Stimulated activated CD4-positive, alpha-beta T cell treated with anti-CD3 and anti-CD28 coated beads, TNF-alpha, amount 100 ng/mL, for 1 hour (primary cell): ENCODE measurements at places on chromosomes 2 and 18.

DNA sequence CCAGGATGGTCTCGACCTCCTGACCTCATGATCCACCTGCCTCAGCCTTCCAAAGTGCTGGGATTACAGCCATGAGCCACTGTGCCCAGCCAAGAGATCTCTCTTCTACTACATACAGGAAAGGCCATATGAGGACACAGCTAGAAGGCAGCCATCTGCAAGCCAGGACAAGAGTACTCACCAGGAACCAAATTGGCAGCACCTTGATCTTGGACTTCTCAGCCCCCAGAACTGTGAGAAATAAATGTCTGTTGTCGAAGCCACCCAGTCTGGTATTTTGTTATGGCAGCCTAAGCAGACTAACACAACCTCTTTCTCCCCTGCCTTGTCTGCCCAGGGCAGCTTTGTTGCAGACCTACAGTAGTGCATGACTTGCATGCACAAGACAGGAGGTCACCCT, 211.3 kb upstream of the HAAO start:
- DNase-seq = no peak

DNA sequence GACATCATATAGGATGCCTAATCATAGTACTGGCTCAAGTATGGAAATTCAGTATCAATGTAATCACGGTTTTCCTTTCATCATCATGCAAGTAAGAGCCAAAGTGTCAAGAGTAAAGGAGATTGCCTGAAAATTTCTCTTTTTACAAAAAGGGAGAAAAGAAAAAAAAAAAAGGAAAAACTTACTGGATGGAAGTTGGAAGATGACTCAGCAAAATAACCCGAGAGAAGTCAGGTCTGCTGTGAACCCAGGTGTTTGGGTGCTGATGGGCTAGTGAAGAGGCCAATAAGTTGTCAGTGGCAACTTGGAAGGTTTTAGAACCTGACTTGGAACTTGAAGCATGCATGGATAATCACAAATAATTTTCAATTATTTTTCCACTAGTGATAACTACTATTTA, 441.9 kb upstream of the SLC14A2 start:
- DNase-seq = no peak

DNA sequence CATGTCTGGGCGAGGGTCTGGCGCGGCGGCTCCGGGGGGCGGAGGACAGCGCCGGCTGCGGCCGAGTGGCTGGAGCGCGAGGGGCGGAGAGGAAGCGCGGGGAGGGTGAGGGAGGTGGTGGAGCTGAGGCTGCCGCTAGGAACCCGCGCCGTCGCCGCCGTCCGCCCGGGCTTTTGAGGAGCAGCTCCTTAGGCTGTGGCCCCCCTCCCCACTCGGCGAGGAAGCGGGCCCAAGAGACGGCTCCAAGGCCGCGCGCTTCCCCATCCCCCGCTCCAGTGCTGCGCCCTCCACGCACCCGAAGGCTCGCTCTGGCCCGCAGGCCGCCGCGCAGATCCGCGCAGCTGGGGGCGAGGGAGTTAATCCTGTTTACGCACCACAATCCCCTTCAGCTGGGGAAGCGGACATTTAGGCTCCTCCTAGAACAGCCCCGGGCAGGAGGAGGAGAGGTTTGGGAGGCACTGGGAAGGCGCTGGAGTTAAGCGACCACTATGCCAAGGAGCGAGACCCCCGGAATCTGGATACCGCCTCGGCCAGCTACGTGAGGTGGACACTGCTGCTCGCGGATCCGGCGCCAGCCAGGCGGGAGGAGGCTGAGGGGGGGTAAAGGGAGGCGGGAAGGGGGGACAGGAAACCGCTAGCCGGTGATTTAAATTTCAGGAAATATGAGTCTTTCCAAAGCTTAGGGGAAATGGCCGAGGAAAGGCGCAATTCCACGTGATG, at the start of gene CNRIP1:
Gene CNRIP1 (minus strand): TSS at position 552 of the 720 bp plus-strand sequence. CDS start 549 bp downstream, at position 3.
- no peak for DNase-seq

DNA sequence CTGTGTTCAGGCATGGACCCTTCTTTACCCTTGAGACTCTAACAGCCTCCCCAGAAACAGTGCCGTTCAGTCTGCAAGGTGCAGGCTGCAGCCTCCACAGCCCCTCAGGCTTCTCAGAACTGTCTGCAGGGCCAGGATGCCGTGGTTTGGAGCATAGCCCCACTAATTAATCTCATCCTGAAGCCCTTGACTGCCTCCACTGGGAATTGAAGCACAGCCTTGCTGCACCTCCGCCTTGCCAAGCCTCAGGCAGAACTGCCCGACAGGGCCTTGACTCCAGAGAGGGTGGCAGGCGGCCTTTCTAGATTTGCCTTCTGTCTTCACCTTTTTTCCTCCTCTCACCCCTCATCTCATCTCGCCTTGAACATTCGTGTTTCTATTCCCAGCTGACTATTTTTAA, 119.8 kb downstream of the NRP2 start:
- DNase-seq = no peak

GRCh38 chr2:47655563-47655880, 127.4 kb upstream of the MSH6 start:
- DNase-seq = no peak

GRCh38 chr18:2627821-2628276, 27.7 kb upstream of the SMCHD1 start:
- DNase-seq = no peak

DNA sequence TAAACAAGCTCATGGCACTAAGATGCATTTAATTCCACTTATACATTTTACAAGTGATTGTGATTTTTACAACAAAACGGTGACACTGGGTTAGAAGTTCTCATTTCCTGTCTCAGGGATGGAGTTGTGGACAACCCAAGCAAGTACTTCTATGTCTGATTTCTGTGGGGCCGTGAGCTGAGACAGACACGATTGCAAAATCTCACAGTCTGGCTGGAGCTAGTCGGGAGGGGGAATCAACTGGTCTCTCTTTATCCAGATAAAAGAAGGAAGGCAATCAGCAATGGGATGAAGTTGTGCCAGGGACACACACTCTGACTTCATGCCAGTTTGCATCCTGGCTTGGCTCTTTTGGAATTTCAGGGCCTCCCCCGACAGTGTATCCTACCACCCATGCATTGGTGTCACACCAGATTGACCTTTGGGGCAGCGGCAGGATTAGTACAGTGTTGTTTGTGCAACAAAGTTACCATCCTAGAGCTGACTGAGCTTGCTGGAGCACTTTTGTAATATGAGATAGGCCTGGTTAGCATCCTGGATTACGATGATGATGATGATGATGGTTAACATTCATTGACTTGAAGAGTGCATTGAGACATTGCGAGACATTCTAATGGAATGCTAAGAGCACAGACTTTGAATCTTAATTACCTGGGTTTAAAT, 98.8 kb downstream of the CTAGE1 start:
- no peak for DNase-seq

- no peak for DNase-seq
Measured at GRCh38 chr2:38907743-38908562, 18.3 kb downstream of the ARHGEF33 start.

DNA sequence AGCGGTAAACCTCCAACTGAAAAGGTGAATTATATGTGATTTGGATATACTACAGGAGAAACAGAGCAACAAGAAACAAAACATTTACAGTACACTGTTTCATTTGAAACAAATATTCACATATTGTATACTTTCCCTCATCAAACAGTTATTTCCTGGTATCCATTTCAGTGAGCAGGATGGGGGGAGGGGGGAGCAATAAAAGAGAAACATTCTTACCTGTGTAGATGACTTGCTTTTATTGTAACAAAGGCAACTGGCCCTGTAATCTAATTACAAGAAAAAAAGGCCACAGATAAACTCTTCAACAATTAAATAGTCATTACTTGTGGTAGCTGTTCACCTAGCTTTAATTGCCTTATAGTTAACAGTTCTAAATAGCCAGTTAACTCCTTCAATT, 3.9 kb upstream of the PPP1CB start:
- DNase-seq = no peak

- DNase-seq = no peak
Measured at GRCh38 chr18:75492852-75493251, 65.3 kb upstream of the SMIM21 start.

- no peak for DNase-seq
Measured at GRCh38 chr2:8149985-8150539, 531.8 kb upstream of the ID2 start.

GRCh38 chr2:207283356-207283755, 117.6 kb upstream of the KLF7 start:
- DNase-seq = no peak

- DNase-seq = no peak
Measured at GRCh38 chr2:170818036-170818751, 1.5 kb downstream of the GAD1 start.

DNA sequence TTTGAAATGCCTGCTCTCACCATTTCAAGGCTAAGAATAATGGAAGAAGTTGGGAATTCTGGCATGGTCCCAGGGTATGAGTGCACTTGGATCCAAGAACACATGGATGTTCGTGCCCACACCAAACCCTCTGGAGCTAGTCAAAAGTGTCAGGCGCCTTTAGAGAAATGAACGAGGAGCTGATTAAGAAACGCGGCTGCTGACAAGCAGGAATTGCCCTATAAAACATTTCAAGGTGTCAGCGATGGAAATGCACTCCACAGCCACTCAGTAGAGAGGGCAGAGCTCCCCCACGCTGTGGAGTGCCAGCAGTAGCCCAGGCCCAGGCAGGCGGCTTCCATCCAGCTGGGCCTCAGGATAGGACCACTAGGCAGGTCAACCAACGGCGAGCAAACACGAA, 213.7 kb downstream of the TTC32 start:
- DNase-seq = no peak

- no peak for DNase-seq
Measured at GRCh38 chr18:6835345-6835744, 105.8 kb downstream of the ARHGAP28 start.

- DNase-seq = no peak
Measured at GRCh38 chr2:65647249-65647842, 214.9 kb upstream of the SPRED2 start.
